ENCODE measurements at places on chromosomes 13 and 19.
A peak's percentile ranks its signal among the peaks of the same experiment; 100 is the strongest.

- peaks cover 6% of the 10 kb centered on the region for H3K27me3 ChIP-seq
- no peak overlapping the region for H3K4me3 ChIP-seq
- DNase-seq, result no peak
- no peaks in the 10 kb centered on the region for H3K36me3 ChIP-seq
- peaks cover 16% of the 10 kb centered on the region for H3K4me1 ChIP-seq
Observed at GRCh38 chr19:42129399-42130253, 2.6 kb downstream of the POU2F2 start.

GRCh38 chr19:40139533-40140287, 49.0 kb upstream of the ZNF780A start:
- H3K27me3 ChIP-seq, result no peaks in the 10 kb centered on the region
- H3K4me1 ChIP-seq, result no peaks in the 10 kb centered on the region
- H3K36me3 ChIP-seq, result no peaks in the 10 kb centered on the region
- no peak overlapping the region for H3K27ac ChIP-seq

DNA sequence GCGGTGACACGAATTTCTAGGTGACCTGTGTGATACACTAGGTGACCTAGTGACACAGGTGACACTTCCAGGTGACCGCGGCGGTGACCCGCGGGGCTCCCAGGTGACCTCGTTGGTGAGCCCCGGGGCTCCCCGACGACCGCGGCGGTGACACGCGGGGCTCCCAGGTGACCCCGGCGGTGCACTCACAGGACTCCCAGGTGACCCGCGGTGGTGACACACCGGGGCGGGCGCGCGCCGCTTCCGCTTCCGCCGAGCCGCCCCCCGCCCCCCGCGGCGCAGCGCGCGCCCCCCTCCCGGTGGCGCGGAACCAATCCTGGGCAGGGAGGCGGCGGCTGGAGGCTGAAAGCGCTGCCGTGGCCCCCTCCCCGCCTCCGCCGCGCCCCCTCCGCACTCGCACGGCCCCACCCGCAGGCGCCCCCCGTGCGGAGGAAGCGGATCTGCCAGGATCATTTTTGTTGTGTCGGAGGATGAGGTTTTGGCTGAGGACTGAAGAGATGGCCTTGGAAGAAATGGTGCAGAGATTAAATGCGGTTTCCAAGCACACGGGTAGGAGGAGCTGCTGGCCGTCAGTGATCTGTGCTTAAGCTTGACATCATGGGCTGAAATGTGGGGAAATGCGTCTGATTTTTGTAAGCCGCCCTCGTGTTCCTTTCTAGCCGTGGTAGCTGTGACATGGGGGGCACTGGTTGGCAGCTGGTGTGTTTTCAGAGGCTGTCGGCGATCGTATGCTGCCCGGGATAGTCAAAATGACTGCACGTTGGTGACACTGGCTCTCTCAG, at the start of gene MCF2L:
Gene MCF2L (plus strand): TSS at position 305 of the 782 bp plus-strand sequence. CDS start 166 bp downstream, at position 471.
- H3K4me3 ChIP-seq, result peak within 1 kb of the TSS; percentile 53
- H3K27me3 ChIP-seq, result no peaks in the 10 kb centered on the region
- H3K36me3 ChIP-seq, result no peaks in the 10 kb centered on the region
- no peaks in the 10 kb centered on the region for H3K4me1 ChIP-seq
- DNase-seq, result no peak

GRCh38 chr13:105971312-105971711, 564.1 kb downstream of the EFNB2 start:
- H3K27me3 ChIP-seq, result no peaks in the 10 kb centered on the region
- no peaks in the 10 kb centered on the region for H3K4me1 ChIP-seq
- no peak overlapping the region for H3K27ac ChIP-seq
- H3K36me3 ChIP-seq, result no peaks in the 10 kb centered on the region
